GM10248 (cell line): ENCODE measurements at places on chromosomes 11 and 22.

DNA sequence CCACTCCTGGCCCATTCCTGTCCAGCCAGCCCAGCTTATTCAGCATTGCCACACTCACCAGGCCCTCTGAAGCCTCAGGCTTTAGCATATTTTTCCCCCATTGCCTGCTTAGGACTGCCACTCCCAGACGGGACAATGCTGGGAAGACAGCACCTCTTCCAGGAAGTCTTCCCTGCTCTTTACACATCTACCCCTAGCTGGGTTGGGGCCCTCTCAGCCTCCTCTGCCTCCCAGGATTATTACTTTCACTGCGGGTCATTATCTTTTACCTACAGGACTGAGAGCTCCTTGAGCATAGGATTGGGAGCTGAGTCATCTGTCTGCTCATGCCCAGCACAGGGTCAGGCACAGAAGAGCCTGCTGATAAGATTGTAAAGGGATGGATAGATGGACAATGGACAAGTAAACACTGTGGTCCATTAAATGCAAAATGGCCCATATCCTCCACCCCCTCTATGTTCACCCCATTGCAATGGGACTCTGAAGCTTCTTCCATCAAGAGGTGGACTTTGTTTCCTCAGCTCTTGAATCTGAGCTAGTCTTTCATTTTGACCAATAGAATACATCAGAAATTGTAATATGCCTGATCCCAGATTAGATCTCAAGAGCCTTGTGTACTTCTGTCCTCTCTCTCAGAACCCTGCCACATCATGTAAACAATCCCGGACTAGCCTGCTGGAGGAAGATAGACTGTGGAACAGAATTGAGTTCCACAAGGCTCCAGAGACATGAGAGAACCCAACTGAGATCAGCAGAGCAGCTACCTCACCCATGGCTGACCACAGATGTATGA, 32.0 kb upstream of the LRRC32 start:
- no peak for DNase-seq

- no peak for DNase-seq
Measured at GRCh38 chr11:88535266-88535665, 197.7 kb upstream of the CTSC start.

DNA sequence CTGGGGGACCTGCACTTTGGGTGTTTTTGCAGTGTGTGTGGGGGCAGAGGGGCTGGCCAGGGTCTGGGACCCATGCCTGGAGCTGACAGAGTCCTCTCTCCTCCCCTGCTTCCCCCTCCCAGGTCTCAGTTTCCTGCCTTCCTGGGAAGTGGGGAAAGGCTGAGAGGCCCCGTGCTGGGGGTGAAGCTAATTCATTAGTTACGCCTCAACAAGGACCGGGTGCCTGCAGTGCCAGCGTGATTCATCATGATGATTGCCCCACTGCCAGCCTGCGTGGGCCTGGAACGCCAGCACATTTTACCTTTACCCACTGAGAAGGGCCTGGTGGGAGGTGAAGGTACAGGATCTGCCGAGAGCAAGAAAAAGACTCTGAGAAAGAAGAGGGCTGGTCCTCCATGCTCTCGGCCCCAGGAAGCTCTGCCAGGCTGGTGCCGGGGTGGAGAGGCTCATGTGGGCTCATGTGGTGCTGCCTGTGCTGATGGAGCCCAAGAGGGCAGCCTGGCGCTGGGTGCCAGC, 2.9 kb upstream of the LRRC10B start:
- DNase-seq = no peak

DNA sequence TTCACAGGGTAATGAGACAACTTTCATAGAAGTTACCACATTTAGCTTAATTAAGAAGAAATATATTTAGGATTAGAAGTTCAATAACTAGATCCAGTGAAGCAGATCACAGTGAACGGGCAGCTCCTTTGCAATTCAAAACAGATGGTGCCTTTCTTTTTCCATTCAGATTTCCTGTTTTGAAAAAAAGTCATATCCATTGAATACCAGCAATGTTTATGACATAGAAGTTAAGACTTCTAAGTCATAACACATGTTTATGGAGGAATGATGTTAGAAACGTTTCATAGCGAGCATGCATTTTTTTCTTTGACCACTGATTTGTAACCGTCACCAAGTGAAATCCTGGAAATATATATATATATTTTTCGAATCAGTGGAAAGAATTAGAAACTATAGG, 24.7 kb downstream of the LUZP2 start:
- DNase-seq = no peak

- DNase-seq = no peak
Measured at GRCh38 chr11:82811369-82811768, 77.7 kb upstream of the FAM181B start.

- DNase-seq = no peak
Measured at GRCh38 chr11:111798279-111798678, 32.1 kb upstream of the PPP2R1B start.
